GM13977 (cell line): ENCODE measurements at places on chromosomes 1 and 21.

DNA sequence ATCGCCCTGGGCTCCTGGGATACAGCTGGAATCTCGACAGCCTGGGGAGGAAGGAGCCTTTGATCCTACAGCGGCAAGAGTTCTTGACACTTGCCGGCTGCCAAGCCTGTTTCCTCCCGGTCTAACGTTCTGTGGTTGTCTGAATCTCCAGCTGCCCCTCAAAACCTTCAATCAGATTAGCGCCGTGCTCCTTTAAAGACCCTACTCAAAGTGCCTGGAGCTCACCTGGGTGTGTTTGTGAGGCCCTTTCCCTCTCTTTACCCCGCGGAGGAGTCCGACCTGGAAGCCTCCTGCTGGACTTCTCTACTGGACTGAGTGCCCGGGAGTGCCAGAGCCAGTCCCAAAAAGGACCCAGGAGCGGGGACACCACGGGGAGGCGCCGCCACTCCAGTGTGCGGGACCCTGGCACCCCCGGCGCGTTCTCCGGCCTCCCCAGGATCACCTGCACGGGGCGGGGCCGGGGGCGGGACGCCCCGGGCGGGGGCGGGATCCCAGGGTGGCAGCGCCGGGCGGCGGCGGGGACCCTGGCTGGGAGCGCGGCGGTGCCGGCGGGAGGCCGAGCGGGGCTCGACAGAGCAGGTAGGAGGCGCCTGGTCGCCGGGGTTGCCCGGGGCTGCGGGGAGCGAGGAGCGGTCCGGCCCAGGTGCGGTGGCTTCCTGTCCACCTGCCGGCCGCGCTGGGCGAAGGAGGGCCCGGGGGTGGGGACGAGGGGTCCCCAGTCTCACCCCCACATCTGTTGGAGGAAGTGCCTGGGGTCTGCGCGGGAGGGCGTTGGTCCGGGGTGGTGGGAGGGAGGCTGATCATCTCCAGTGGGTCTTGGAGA, at the start of gene NCMAP:
Gene NCMAP (plus strand): TSS at position 497 of the 823 bp plus-strand sequence. CDS start 39,344 bp downstream, outside the sequence.
- peak; percentile 36 for DNase-seq

DNA sequence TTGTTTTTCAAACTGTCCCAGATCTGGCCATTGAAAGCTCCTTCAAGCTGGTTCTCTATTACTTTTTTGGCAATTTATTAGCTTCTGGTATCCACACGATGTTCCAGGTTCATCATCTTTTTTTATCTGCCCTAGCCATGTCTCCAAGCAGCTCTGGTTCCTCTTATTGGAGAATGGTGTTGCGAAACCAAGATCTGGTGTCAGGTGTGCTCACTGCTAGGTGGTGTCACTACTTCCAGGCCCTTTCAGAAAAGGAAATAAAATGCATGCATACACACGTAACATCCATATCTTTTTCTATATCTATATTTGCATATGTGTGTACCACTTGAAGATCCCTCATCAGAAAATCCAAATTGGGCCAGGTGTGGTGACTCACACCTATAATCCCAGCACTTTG, 53.3 kb downstream of the GATAD2B start:
- no peak for DNase-seq

GRCh38 chr1:157969697-157970485, 23.6 kb upstream of the KIRREL1 start:
- DNase-seq, result no peak

DNA sequence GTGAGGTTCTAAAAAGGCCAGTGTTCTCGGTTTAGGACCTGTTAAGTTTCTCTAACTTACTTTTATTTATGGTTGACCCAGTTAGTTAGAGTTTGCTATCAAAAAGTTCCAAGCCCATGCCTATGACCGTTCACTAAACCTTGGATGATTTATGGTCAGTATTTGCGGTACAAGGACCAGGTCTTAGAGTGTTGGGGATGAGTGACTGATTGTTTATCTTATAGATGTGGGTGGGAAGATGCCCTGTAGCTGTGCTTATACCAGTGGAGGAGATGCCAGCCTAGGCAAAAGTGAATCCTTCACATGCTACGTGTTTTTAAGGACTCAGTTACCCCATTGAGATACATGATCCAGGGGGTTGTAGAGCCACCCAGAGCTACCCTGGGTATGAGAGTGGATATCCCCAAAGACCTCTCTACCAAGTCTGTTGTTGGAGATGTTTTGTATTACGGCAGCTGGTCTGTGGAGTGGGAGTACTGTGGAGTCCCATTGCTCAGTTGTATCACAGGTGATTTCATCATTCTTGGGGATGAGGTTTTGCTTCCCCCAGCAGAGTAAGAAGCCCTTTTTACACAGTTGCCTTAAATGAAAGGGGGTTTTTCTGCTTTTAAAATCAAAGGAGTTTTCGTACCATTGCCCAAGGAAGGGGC, 2.1 kb downstream of the SLC22A15 start:
- DNase-seq, result no peak

- no peak for DNase-seq
Observed at GRCh38 chr21:45617021-45617921, 26.3 kb upstream of the PCBP3 start.
